Activated T-cell treated with anti-CD3 and anti-CD28 coated beads for 24 hours (primary cell): ENCODE measurements at places on chromosomes 5 and 9.
A peak's percentile ranks its signal among the peaks of the same experiment; 100 is the strongest.

GRCh38 chr9:123669346-123669745 lies 260.6 kb downstream of the DENND1A start:
- DNase-seq, result no peak

GRCh38 chr5:86716121-86716520 lies 98.4 kb downstream of the COX7C start:
- no peak for DNase-seq

DNA sequence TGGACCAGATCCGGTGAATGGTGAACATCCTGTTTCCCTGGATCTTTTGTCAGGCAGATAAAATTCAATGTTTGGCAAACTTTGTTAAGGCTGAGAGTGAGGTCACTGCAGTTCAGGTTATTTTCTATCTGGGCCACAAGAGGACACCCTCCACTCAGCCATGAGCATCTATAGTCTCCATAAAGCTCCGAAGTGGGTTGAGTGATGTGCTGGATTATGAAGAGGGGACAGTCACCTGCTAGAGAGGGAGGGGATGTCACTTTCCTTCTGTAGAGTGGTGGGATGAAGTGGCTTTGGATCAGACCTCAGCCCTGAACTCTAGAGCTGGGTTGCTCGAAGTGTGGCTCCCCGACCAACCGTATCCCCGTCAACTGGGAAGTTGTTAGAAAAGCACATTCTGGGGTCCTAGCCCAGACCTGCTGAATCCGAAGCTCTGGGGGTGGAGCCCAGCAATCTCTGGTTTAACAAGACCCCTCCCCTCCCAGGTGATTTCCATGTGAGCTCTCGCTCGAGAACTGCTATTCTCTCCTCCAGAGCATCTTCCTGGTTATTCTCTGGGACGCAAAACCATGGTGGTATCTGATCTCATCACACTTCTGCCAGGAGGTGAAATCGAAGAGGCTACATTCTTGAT lies 31.8 kb upstream of the FGF1 start:
- DNase-seq, result no peak

GRCh38 chr5:89560696-89561095 lies 677.7 kb upstream of the MEF2C start:
- DNase-seq, result no peak

DNA sequence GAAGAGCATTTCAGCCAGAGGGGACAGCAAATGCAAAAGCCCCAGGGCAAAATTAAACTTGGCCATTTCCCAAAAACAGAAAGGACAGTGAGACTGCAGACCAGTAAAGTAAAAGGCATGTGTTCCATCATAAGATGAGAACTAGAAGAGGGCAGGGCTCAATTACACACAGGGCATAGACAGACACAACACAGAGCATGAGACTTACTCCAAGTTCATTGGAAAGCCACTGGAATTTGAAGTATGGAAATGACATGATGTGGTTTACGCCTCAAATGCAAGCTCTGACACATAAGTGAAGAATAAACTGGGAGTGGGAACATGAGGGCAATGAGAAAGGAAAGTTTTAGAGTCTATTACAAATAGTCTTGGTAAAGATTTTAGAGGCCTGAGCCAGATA lies 446.6 kb upstream of the GRIA1 start:
- DNase-seq, result no peak

DNA sequence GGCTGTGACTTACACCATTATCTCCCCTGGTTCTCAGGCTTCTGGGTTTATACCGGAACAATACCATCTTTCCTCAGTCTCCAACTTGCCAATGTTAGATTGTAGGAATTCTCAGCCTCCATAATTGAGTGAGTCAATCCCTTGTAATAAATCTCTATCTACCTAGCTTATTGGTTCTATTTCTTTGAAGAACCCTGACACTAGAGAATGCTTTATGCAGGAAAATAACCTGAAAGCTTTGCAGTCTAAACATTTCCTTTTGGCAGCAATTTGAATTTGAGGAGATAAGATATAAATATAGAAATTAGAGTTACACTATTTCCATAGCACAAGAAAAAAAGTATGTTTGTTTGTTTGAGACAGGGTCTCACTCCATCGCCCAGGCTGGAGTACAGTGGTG lies 278.1 kb upstream of the CDH18 start:
- DNase-seq, result no peak

- no peak for DNase-seq
Observed at GRCh38 chr5:135235551-135236227, 163.3 kb downstream of the MACROH2A1 start.

- no peak for DNase-seq
Observed at GRCh38 chr5:10556893-10557746, 6.8 kb upstream of the ANKRD33B start.

DNA sequence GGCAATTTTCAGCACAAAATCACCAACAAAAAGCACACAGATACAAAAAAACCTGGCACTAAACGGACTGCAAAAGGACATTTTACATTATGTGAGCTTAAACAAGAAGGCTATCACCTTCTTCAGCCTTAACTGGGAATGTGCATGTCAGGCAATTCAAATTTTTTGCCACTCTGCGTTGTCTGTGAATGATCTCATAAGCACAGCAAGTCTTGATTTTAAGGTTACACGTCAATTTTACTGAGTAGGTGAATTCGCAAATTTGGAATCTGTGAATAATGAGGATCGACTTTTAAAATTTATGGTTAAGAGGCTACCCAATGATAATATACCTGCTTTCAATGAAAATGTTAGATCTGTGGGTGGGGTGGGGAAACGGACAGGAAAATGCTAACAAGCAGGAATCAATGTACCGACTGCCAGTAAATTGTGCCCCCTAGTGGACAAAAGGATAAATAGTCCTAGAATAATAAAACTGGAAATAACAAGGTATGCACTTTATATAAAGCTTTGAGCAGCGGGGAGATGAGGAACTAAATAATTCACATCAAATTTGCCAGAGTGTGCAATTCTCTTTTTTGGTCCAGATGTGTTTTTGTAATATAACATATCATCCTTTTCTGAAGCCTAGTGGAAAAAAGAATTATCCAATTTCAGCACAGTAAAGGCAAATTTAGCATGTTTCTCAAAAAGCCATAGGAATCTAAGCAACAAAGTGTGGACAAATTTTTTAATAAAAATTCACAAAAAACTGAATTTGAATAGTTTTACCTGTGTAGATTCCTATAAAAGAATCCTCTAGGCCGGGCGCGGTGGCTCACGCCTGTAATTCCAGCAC lies 20.5 kb downstream of the EQTN start:
- DNase-seq, result no peak

DNA sequence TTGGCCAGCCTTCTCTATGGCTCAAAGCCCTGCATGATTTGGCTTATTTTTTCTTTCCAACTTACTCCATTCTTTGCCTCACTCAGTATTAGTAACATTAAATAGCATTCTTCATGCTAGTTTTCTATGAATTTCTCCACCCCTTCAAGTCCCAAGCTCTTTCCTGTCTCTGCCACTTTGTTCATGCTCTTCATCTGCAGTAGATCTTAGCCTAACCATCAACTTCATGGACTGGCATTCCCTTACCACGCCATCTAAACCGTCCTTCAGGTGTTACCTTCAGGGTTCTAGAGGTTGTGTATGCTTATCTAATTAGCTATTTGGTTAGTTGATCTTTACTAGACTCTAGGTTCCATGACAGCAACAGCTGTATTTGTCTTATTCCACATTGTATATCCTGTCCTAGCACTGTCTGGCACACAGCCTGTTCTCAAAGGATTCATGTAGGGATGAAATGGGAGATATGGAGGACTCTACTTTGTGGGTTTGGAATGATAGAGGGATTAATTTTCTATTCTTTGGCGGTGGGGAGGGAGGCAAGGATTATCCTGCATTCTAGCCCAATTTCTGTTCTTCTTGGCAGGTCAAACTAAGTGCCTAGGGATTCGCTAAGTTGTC lies 26.4 kb downstream of the TMEM167A start:
- no peak for DNase-seq

- no peak for DNase-seq
Observed at GRCh38 chr5:101430551-101430950, 527.5 kb upstream of the ST8SIA4 start.

GRCh38 chr5:170534177-170534576 lies 30.4 kb downstream of the KCNIP1 start:
- DNase-seq, result no peak

- DNase-seq, result no peak
Observed at GRCh38 chr5:169831331-169831730, 149.0 kb downstream of the INSYN2B start.

DNA sequence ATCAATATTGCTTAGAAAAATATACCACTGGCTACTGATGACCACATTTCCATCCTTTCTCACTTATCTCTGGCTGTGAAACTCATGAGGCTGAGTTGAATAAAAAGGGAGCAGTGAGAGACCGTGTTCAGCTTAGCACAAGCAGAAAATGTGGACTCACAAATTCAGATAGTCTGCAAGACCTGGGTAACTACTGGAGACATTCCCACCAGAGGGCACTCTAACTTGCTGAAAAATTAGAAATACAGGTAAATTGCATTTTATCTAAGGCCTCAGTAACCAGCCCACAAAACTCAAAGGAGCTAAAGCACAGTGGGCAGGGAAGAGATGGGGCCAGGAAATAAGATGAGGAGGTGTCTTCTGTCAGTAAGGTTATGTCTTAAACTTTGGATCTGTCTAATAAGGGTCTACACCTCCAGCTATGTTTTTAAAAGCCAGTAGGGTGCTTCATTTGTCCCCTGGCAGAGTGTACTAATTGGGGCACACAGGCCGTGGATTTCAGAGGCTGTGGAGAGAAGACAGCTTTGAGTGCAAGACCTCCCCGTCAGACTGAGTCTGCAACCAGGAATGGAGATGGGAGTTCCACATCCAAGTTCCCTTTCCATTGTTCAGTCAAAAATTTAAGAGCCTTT lies 8.7 kb upstream of the NDUFB6 start:
- no peak for DNase-seq

DNA sequence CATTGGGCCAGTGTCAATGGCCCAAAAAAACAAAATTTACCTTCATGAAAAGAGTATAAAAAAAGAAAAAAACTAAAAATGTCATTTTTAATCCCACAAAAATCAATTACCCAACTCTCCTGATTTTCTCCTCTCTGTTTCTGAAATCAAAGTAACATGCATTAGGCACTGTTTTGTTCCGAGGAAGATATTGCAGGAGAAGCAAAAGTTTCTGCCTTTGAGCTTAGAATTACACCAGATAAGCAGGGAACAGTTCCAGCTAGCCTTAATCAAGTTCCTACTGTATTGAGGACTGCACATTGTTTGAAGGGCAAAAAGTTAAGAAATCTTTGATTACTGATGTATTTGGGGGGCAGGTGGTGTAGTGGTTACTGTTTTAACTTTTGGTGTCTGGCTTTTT lies 1.1 kb upstream of the PRKAA1 start:
- DNase-seq, result no peak

GRCh38 chr5:115415143-115415491 lies 118.7 kb upstream of the CCDC112 start:
- DNase-seq, result no peak

DNA sequence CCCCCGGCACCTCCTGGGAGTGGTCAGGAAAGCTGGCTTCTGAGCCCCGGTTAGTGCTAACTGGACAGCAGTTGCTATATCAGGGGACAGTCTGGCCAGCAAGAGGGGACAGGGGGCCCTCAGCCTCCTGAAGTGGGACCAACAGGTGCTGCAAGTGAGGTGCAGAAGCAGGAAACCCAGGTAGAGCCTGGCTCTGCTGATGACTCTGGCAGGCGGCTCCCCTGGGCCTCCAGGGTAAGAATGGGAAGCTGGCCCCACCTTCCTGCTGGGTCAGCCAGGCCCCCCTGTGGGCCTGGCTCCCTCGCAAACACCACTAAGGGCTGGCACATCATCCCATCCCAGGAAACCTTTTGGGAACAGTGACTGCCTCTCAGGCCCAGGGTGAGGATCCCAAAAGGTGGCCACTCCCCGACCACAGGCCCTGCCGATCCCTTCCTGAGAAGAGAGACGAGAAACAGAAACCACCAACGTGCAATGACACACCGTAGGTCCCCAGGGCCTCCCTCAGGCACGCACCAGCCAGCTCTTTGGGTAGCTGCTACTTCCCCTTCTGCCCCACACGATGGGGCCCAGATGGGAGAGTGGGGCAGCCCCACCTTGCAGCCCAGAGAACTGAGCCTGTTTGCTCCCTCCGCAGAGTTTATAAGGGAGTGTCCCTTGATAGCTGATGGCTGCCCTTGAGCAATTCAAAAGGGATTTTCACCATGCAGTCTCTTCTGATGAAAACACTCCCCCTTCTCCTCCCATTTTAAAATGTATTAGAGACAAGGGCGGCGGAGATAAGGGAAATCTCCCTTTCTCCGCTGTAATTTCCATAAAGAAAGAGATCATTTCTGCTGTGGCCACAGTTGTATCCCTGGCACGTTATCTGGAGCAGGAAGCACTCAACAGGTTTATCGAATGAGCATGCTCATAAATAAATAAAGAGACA lies 76.8 kb downstream of the STK10 start:
- peak; percentile 82 for DNase-seq

DNA sequence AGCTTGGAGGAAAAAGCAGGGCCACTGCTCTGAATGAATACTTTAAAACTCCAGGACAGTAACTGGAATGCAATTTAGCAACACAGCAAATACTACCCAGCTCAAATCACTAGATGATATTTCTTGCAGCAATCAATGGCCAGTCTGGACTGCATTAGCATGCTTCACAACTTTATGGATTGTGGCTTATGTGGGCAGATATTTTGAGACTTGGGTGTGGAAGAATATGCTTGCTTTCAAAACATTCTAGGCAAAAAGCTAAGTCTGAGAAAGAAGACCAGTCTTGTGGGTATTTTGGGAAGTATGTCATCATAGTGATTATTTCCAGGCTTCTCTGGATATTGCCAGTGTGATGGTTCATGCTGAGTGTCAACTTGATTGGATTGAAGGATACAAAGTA lies 3.1 kb downstream of the RANBP3L start:
- DNase-seq, result no peak

DNA sequence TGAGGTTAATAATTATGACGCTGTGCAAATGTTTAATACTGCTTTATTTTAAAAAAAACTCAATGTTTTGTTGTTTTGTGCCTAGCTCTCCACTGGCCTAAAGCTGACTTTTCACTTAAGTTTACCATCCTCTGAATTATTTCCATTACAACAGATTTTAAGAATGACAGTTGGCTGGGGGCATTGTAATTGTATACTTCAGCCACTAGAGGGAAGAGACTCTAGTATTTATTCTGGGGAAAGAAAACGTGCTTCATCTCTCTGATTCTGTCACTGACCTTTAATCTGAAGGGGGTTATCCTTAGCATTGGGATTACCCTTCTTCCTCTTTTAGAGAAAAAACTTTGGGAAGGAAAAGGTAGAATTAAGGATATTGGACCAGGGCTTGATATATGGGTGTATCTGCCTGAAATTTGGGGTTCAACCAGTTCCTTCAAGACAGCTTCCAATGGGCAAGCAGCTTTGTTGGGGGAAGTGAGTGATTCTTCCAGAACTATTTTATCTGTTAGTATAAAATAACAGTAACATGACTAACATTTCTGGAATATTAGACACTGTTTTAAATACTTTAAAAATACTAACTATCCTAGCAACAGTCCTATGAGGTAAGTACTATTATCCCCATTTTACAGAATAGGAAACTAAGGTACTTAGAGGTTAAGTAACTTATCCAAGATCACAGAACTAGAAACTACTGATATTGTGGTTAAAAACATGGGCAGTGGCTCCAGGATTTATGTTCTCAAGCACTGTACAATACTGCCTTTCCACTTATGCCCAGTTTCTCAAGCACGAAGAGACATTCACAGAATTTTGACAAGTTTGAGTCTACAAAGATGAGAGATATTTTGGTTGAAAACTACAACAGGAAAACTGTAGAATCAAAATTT lies 208.4 kb downstream of the CD180 start:
- DNase-seq, result no peak
